ENCODE measurements at places on chromosomes 4 and X.

DNA sequence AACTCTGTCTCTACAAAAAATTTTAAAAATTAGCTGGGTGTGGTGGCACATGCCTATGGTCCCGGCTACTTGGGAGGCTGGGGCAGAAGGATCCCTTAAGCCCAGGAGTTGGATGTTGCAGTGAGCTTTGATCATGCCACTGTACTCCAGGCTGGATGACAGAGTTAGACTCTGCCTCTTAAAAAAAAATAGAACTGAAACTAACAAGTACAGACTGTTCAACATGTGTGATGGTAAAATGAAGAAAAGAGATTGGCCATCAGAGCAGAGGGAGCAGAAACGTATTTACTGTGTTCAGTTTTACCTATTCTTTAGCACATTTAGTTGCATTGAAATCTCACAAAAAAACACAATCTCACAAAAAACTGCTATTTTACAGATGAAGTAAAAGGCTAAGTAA lies 77.9 kb upstream of the NAP1L5 start:
- DNase-seq: no peak

GRCh38 chr4:72377491-72378194 lies 191.4 kb downstream of the ADAMTS3 start:
- DNase-seq: no peak

- DNase-seq: no peak
These were observed 145.6 kb upstream of the PCDH18 start for GRCh38 chr4:137677863-137678262.

- DNase-seq: no peak
These were observed 163.0 kb downstream of the FAM47A start for GRCh38 chrX:33969105-33969504.

- DNase-seq: no peak
These were observed 38.2 kb downstream of the NLGN3 start for GRCh38 chrX:71182871-71183270.

DNA sequence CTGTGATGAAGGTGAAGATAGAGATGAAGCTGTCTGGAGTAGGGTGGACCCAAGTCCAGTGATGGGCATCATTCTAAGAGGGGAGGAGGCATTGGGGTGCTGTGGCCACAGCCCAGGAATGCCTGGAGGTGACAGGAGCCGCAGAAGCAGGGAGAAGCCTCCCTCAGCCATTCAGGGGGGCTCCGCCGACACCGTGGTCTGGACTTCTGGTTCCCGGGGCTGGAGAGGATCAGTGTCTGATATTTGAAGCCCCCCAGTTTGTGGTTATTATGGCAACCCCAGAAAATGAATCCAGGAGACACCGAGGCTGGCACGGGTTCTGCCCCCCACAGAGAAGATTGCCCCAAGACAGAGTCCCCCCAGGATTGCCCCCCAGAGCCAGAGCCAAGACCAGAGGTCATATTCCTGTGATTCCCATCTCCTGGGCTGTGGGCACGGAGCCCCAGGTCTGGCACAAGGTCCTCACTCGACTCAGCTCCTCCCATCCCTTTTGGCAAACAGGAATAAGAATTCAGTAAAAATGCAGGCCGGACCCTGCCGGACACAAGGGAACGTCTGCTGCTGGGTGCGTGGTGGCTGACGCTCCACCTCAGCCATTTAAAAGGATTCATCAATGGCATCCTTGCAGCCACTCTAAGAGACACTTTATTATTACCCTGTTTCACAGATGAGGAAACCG lies 116.6 kb downstream of the CPZ start:
- no peak for DNase-seq

DNA sequence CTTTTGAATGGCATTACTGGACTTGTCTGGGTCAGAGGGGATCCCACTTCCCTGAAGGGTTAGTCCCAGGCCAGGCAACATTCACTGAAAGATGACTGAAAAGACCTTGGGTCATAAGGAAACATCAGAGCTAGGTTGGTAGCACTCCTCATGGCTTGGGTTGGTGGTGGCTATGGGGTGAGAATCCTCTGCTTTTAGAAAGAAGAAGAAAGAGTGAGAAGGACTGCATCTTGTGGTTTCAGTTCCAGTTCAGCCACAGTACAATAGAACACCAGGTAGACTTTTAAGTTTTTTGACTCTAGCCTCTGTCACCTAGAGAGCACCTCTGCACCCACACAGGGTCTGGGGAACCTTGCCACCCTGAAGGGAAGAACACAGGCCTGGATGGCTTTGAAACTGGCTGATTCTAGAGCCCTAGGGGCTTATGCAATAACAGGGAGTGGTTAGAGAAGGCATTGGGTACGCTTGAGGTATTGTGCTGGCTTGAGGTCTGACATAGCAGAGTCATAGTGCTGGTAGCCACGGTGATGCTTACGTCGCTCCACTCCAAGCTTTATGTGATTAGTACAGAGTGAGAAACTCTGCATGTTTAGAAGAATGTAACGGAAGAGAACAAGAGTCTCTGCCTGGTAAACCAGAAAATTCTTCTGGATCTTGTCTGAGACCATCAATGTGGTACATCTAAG lies 36.5 kb downstream of the PRR32 start:
- no peak for DNase-seq

DNA sequence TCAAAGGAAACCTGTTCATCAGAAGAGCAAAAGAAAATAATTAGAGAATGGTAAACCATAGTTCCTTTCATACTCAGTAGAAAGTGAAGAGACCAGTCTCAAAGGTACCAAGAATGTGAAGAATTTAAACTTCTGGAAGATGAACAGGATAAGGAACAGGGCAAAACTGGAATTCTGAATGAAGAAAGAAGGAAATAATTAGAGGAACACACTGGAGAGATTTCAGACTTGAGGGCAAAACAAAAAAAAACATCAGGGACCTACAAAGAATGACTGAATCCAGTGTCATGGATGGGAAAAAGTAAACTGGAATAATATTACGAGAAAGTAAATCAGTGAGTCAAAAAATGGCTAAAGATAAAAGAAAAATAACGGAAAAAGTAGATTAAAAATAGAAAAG lies 245.6 kb upstream of the NEIL3 start:
- DNase-seq: no peak

GRCh38 chr4:159682996-159683395 lies 580.1 kb downstream of the RAPGEF2 start:
- no peak for DNase-seq

GRCh38 chr4:55125763-55126541 lies 557 bp upstream of the KDR start:
- no peak for DNase-seq

GRCh38 chr4:70914000-70914399 lies 11.8 kb downstream of the MOB1B start:
- no peak for DNase-seq

GRCh38 chr4:183832776-183833450 lies 72.2 kb upstream of the STOX2 start:
- no peak for DNase-seq

DNA sequence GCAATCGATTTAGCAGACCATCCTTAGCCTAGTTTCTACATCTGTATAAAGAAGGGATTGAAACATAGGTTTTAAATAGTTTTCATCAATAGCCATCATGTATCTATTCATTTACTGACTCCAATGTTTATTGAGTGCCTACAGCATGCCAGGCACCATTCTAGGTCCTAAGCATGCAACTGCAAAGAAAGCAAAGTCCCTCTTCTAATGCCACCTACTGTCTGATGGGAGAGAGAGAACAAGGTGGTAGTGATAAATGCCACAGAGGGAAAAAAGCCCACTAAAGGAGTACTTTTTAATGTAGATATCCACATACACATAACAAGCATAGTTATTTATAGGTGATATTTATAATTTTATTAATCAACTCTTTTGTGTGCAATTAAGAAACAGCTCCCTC lies 67.6 kb upstream of the PPARGC1A start:
- no peak for DNase-seq

DNA sequence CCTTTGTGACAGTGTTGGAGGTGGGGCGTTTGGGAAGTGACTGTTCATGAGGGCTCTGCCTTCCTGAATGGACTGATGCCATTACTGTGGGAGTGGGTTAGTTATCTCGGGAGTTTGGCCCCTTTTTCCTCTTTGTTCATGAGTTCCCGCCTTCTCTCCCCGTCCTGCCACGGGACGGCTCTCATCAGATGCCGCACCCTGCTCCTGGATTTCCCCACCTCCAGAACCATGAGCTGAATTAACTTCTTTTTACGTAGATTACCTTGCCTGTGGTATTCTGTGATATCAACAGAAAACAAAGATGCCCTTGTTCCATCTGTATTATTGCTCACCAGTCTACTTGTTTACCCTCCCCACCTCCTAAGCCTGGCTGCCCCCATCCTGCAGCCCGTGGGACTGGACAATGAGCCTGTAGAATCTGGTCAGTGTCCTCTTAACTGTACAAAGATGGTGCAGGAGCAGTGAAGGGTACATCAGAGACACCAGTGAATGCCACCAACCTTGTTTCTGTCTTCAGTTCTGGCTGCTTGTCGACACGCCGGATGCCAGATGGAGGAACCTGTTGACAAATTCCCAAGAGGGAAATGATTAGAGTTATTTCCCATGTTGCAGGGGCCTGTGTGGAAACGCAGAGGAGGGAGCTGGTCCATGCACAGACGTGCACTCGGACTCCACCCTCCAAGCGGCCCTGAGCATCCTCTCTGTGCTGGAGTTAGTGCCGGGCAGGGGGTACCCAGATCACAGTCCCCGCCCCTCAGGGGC lies 104.7 kb downstream of the ABLIM2 start:
- no peak for DNase-seq

DNA sequence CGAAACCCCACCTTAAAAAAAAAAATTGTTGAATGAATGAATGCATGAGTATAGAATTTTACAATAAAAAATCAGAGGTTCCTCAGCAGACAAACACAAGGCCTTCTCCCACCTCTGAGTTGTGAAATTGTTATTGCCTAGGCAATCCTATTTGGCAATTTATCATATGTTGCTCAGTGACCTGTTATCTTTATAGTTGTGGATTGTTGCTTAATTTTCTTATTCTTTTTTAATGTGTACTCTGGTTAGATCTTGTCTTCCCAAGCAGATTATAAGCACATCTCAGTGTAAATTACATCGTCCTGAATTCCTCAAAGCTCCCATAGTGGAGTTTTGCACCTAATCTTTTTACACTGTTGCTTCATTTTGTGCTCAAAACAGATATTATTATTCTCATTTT lies 71.9 kb downstream of the RBM47 start:
- DNase-seq: no peak

Data from CD4-positive, alpha-beta T cell treated with Interleukin-2 at 100 ng/mL for 4 hours (primary cell).